ENCODE measurements at places on chromosomes 3 and 15. TPM values are rescaled to one million over a fixed set of nuclear protein-coding genes. Genes with fewer than 3 reads are reported as not detected.

Gene ZNF385D
- 0.28 TPM for total RNA-seq

Gene NCKIPSD
- 21.0 TPM for total RNA-seq

DNA sequence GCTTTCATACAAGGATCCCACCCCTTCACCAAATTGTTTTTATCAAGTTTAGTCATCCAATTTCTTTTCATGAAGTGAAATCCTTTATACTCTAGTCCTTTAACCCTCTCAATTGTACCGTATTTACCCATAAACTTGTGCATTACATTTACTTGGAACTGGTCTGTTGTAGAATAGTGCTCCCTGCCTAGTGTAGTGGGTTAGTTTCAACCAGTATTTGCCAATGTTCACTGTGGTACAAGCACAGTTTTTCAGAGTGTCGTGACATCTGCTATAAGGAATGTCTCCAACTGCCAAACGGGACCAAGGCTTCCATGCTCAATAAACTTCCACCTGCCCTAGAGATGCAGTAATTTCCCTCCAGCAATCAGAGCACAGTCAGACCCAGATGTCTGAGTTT lies 211.9 kb downstream of the KCNAB1 start:
- H3K27me3 ChIP-seq = peaks cover 2% of the 10 kb centered on the region
- no peak overlapping the region for H3K27ac ChIP-seq
- H3K4me3 ChIP-seq = no peak overlapping the region
- no peak for DNase-seq
- no peaks in the 10 kb centered on the region for H3K36me3 ChIP-seq

DNA sequence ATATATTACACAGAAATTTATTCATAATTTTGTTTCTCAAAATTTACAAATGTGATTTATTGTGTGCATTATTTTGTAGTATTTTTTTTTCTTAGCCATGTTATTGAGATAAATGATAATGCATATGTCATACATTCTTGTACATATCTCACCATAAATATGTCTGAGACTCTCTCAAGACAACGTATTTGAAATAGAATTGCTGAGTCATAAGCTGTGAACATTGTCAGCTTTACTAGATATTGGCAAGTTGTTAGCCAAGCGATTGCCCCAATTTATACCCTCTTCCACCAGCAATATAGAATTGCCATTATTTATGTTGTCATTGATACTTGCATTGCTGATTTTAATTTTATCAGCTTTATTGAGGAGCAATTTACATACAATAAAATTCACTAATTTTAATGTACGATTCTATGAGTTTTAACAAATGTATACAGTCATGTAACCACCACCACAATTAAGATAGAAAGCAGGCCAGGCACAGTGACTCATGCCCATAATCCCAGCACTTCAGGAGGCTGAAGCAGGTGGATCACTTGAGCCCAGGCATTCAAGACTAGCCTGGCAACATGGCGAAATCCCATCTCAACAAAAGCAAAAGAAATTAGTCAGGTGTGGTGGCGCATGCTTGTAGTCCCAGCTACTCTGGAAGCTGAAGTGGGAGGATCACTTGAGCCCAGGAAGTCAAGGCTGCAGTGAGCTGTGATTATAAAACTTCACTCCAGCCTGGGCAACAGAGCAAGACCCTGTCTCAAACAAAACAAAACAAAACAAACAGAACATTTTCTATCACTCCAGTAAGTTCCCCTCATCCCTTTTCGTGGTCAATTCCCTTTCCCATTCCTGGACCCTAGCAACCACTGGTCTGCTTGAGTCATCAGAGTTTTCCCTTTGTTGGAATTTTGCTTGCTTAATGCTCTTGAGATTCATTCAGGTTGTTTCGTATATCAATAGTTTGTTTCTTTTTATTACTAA lies 373.1 kb downstream of the MFSD1 start:
- no peaks in the 10 kb centered on the region for H3K36me3 ChIP-seq
- no peak for DNase-seq
- H3K27me3 ChIP-seq = no peaks in the 10 kb centered on the region

- H3K27ac ChIP-seq = no peak overlapping the region
- no peaks in the 10 kb centered on the region for H3K36me3 ChIP-seq
- H3K27me3 ChIP-seq = no peaks in the 10 kb centered on the region
- DNase-seq = peak; percentile 46
- H3K4me1 ChIP-seq = no peaks in the 10 kb centered on the region
- no peak overlapping the region for H3K4me3 ChIP-seq
These were observed 144.4 kb downstream of the DNAJB8 start for GRCh38 chr3:128322030-128323022.

Gene NPTN
- total RNA-seq = 150 TPM

Gene RBPMS2
- total RNA-seq = not detected

Gene HYAL1
- 0.36 TPM for total RNA-seq

- DNase-seq = no peak
- H3K27ac ChIP-seq = no peak overlapping the region
- no peaks in the 10 kb centered on the region for H3K27me3 ChIP-seq
- no peaks in the 10 kb centered on the region for H3K36me3 ChIP-seq
- H3K4me3 ChIP-seq = no peak overlapping the region
These were observed 74.8 kb upstream of the P2RY1 start for GRCh38 chr3:152760024-152760563.

GRCh38 chr3:38133209-38133556 lies 3.7 kb downstream of the ACAA1 start:
- no peak overlapping the region for H3K27ac ChIP-seq
- peaks cover 48% of the 10 kb centered on the region for H3K36me3 ChIP-seq
- H3K4me1 ChIP-seq = peaks cover 5% of the 10 kb centered on the region
- H3K4me3 ChIP-seq = no peak overlapping the region
- no peak for DNase-seq

DNA sequence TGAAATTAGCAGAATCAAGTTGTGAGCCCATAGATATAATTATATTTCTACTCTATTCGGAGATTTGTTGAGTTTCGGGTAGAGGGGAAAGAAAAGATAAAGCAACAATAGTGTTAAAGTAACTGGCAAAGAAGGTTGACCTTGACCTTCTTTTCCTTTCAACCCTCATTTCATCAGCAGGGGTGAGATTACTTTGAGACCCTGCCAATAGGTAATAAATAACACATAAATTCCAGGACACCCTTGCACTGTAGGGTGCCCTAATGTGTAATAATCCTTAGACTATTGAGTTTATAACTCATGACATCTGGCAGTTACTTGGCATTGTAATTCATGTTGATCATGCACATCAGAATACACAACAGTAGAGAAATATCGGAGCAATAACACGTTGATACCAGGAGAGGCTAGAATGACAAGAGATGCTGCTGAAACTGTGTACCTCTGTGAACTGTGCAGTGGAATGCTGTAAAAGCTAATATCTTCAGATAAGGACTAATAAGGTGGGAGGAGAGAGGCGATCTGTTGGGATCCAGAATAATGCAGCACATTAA lies 426.7 kb downstream of the ROBO2 start:
- no peak overlapping the region for H3K27ac ChIP-seq
- H3K4me1 ChIP-seq = no peaks in the 10 kb centered on the region
- DNase-seq = no peak

Gene TPRG1
- not detected for total RNA-seq

DNA sequence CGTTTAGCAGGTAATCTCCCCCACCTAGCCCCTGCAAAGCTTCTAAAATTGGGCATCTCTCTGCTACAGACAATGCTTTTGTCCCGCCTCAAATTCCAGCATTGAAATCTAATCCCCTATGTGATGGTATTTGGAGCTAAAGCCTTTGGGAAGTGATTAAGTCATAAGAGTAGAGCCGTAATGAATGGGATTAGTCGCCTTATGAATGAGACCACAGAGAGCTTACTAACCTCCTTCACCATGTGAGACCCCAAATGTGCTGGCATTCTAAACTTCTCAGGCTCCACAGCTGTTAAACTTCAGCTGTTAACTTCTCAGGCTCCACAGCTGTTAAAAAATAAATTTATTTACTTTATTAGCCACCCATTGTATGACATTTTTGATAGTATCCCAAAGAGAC lies 374.2 kb upstream of the BCHE start:
- no peak overlapping the region for H3K4me3 ChIP-seq
- H3K36me3 ChIP-seq = no peaks in the 10 kb centered on the region
- no peaks in the 10 kb centered on the region for H3K4me1 ChIP-seq
- DNase-seq = no peak

DNA sequence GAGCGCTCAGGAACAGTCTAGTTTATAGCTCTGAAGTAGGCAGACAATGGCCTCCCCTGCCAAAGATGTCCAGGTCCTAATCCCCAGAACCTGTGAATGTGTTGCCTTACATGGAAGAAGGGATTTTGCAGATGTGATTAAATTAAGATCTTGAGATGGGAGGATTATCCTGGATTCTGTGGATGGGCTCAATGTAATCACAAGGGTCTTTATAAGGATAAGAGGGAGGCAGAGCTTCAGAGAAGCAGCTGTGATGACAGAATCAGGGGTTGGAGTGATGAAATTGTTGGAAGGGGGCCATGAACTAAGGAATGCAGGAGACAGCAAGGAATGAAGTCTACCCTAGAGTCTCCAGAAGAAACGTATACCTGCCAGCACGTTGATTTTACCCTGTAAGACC lies 14.0 kb upstream of the GK5 start:
- no peak overlapping the region for H3K27ac ChIP-seq
- H3K36me3 ChIP-seq = no peaks in the 10 kb centered on the region
- no peaks in the 10 kb centered on the region for H3K4me1 ChIP-seq
- no peak overlapping the region for H3K4me3 ChIP-seq
- DNase-seq = no peak

DNA sequence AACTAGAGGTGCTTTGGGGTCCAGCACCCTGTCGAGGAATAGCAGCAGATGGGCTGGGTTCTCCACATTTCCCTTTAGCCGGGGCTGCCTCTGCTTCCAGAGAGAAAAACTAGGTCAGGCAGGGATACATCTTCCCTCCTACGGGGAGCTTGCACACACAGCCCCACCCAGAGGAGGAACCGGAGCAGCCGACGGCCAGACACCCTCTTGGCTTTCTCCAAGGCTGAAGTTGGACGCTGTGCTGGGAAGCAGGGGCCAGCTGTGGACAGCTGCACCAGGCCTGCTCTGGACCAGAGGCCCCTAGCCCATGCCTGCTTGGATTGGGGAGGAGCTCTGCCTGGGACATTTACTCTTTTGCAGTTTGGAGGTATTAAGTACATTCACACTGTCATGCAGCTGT lies 44.7 kb upstream of the NR2C2 start:
- peaks cover 9% of the 10 kb centered on the region for H3K27me3 ChIP-seq
- no peak for DNase-seq
- no peak overlapping the region for H3K4me3 ChIP-seq
- no peak overlapping the region for H3K27ac ChIP-seq
- no peaks in the 10 kb centered on the region for H3K36me3 ChIP-seq

Gene LINGO1
- not detected for total RNA-seq

DNA sequence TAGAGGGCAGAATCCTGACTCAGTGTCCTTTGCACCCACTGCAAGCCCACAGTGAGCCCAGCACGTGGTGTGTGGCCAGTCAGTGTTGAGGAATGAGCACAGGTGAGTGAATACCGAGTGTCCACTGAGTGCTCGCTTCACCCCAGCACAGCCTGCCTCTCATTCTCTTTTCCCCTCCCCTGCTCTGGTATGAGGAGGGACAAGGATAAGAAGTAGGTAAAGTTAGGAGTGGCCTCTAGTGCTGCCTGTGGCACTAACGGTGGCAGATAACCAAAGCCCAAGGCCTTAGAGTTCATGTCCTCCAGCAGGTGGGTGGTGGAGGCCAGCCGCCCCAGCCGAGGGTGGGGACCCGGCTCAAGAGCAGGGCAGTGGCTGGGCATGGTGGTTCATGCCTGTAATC lies 38.0 kb downstream of the PRKCD start:
- no peak for DNase-seq
- no peaks in the 10 kb centered on the region for H3K36me3 ChIP-seq
- no peak overlapping the region for H3K27ac ChIP-seq

Gene PARP15
- total RNA-seq = not detected

- DNase-seq = no peak
- no peaks in the 10 kb centered on the region for H3K4me1 ChIP-seq
- no peaks in the 10 kb centered on the region for H3K36me3 ChIP-seq
- H3K4me3 ChIP-seq = no peak overlapping the region
- no peak overlapping the region for H3K27ac ChIP-seq
These were observed 3.0 kb upstream of the PLCH1 start for GRCh38 chr3:155747946-155748290.

Gene NRG4
- not detected for total RNA-seq

GRCh38 chr3:108404368-108404767 lies 106.0 kb downstream of the MYH15 start:
- no peaks in the 10 kb centered on the region for H3K27me3 ChIP-seq
- no peak overlapping the region for H3K4me3 ChIP-seq
- H3K4me1 ChIP-seq = no peaks in the 10 kb centered on the region
- H3K36me3 ChIP-seq = no peaks in the 10 kb centered on the region
- H3K27ac ChIP-seq = no peak overlapping the region

Gene DCP1A
- 30.1 TPM for total RNA-seq

DNA sequence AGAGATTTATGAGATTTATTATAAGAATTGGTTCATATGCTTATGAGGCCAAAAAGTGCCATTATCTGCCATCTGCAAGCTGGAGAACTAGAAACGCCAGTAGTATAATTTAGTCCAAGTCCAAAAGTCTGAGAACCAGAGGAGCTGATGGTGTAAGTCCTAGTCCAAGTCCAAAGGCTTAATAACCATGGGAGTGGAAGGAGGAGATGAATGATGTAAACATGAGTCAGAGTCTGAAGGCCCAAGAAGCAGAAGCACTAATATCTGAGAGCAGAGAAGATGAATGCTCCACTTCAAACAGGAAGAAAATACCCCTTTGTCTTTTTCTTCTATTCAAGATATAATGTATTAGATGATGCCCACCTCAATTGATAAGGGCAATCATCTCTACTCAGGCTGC lies 185.7 kb downstream of the CGGBP1 start:
- no peaks in the 10 kb centered on the region for H3K4me1 ChIP-seq
- no peak overlapping the region for H3K4me3 ChIP-seq
- no peak for DNase-seq
- H3K27ac ChIP-seq = no peak overlapping the region
- H3K36me3 ChIP-seq = no peaks in the 10 kb centered on the region
- no peaks in the 10 kb centered on the region for H3K27me3 ChIP-seq

- H3K4me3 ChIP-seq = no peak overlapping the region
- H3K36me3 ChIP-seq = no peaks in the 10 kb centered on the region
- H3K27ac ChIP-seq = no peak overlapping the region
- H3K4me1 ChIP-seq = no peaks in the 10 kb centered on the region
- no peaks in the 10 kb centered on the region for H3K27me3 ChIP-seq
These were observed 2.5 kb downstream of the MOBP start for GRCh38 chr3:39469945-39470344.

Gene ARL6
- total RNA-seq = 11.7 TPM

Gene SLC9A9
- 2.3 TPM for total RNA-seq

Gene SLC15A2
- 0.18 TPM for total RNA-seq

GRCh38 chr3:141485641-141486495 lies 959 bp upstream of the RASA2 start:
- peak overlapping the region; percentile 79 for H3K27ac ChIP-seq
- peak overlapping the region; percentile 36 for H3K4me3 ChIP-seq
- H3K27me3 ChIP-seq = no peaks in the 10 kb centered on the region
- H3K36me3 ChIP-seq = no peaks in the 10 kb centered on the region
- DNase-seq = peak; percentile 76
- H3K4me1 ChIP-seq = peaks cover 3% of the 10 kb centered on the region

DNA sequence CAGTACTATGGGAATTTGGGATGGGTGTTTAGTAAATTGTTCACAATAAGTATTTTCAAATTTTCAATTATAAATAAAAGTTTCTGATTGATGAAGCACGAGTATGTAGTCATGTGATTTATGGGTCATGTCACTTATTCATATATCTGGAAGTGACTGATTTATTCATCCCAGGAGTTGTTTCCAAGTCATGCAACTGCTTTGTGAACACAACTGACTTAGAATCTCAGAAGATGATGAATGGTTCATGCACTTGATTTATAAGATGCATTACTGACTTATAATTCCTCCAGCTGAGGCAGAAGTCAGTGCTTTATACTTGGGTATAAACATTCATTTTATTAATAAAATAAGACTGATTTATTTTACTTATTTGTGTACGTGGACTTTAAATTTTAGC lies 137.8 kb upstream of the CBLB start:
- H3K4me3 ChIP-seq = no peak overlapping the region
- peaks cover 5% of the 10 kb centered on the region for H3K4me1 ChIP-seq
- H3K27ac ChIP-seq = no peak overlapping the region
- H3K27me3 ChIP-seq = no peaks in the 10 kb centered on the region
- H3K36me3 ChIP-seq = no peaks in the 10 kb centered on the region
- no peak for DNase-seq

Data from IMR-90 (cell line).